NCI-H1436 (cell line): ENCODE measurements at places on chromosomes 7 and 10.

DNA sequence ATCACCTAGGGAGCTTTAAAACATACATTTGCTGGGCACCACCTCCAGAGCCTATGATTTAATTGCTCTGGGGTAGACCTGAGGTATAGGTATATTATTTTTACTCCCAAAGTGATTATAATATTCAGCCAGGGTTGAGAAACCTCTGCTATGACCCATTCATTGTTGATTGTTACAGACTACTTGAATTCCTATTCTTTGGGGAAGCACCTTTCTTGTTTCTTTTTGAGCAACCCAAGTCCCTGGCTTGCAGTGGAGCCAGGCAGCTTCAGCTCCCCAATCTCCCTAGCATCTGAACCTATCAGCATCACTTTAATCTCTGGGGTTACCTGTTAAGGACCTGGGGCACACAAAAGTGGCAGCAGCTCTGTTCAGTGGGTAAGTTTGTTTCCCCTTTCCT, 8.6 kb downstream of the PRKG1 start:
- DNase-seq: no peak

DNA sequence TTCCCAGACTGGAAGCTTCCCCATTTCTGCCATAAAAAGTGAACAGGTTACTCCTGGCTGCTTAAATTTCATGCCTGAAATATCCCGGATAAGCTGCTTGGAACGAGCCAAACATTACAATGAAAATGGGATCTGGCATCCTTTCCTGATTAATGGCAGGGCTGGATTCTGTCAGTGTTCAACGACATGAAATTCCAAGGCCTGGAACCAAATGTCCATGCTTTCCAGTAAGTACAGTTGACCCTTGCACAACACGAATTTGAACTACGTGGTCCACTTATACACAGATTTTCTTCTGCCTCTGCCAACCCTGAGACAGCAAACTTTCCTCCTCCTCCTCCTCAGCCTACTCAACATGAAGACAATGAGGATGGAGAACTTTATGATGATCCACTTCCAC, 65.4 kb downstream of the SGMS1 start:
- DNase-seq: no peak

- DNase-seq: peak; percentile 15
These were observed 47.8 kb downstream of the HERPUD2 start for GRCh38 chr7:35647171-35647574.

DNA sequence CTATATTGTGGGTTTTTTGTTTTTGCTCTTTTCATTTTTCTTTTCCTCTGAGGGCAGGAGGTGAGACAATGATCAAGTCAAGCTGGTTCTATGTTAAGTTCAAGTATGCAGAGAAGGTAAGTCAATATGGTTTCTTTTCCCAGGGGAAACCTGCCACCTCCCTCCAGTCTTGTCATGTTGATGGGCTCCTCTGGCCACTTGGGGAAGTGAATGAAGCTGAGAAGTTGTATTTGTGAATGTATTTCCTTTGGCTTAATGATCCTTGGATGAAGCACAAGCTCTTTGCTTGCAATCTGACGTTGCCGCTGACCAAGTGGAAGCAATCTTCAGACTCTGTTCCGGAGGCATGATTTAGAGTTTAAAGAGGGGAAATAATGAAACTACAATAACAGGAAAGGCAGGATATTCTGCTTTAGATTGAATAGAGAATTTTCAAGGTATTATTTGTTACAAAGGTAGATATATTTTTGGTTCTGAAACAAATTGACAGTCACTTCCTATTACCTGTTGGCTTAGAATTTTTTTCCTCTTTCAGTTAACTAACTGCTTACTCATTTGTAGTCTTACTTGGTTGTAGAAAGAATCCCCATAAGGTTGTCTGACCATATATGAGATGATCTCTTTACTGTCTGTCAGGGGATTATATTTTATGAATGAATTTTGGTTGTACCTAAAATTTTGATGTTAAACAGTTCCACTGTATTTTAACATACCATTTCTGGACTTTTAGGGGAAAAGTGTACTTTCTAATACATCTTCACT, 369.6 kb downstream of the AUTS2 start:
- no peak for DNase-seq

- no peak for DNase-seq
These were observed 1159.6 kb downstream of the SORCS3 start for GRCh38 chr10:105800641-105801040.

DNA sequence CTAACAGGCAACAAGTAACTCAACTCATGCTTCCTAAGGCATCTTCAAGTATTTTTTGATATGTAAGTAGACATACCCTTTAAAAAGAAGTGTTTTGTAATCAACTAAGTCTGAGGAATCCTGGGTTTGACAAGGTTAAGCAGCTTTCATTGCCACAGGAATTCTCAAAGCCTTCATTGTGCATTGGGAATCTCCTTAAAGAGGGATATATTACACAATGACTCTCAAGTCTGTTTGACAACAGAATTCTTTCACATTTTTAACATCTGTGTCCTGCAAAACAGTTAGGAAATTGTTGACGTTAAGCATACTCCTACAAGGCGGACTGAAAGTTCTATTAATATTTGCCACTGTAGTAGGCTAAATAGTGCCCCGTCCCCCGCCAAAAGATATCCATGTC, 71.4 kb downstream of the SGMS1 start:
- no peak for DNase-seq

DNA sequence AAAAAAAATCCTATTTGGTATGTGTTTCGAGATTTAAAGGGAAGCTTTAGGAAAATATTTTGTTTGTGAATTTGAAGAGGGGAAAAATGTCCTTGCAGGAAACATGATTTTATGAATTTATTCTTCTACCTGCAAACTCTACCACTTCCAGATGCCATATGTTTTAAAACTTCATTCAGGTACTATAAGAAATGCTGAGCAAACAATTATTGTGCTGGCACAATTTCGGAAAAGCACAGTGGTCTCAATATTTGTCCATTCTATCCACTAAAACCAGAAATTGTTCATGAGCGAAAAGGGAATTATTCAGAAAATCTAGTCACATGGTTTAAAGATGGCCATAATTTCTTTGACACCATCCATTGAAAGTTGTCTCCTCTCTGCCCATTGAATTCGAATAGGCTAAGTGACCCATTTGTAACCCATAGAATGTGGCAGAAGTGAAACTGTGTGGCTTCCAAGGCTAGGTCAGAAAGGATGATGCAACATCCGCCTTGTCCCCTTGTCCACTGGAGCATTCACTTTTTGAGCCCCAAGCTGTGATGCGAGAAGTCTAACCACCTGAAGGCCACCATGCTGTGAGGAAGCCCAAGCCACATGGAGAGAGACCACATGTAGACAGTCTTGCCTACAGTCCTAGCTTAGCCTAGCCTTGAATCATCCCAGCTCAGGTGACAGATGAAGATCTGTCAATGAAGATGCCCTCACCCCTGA, 189.8 kb upstream of the PRKCQ start:
- no peak for DNase-seq

- no peak for DNase-seq
These were observed 40.6 kb downstream of the SYPL1 start for GRCh38 chr7:106071356-106071998.

DNA sequence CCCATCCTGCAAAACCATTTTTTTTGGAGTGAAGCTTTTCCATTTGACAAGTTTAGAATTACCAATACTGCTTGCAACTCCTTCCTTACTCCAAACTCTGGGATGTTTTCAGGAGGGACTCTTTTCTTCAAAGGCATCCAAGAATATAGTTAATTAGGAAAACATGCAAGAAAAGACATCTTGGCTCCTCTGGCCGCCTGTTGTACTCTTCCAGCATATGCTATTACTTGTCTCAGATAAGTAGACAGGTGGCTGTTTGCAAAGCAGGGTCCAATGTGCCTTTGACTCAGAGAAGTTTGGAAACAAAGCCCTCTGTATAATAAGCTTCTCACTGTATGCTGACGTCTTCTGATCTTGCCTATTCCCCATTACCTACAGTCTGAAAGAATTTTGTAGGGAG, 746.5 kb downstream of the AUTS2 start:
- no peak for DNase-seq

GRCh38 chr7:36438211-36438610, 48.5 kb downstream of the ANLN start:
- no peak for DNase-seq

GRCh38 chr7:148303295-148304082, 287.1 kb upstream of the C7orf33 start:
- peak; percentile 28 for DNase-seq

DNA sequence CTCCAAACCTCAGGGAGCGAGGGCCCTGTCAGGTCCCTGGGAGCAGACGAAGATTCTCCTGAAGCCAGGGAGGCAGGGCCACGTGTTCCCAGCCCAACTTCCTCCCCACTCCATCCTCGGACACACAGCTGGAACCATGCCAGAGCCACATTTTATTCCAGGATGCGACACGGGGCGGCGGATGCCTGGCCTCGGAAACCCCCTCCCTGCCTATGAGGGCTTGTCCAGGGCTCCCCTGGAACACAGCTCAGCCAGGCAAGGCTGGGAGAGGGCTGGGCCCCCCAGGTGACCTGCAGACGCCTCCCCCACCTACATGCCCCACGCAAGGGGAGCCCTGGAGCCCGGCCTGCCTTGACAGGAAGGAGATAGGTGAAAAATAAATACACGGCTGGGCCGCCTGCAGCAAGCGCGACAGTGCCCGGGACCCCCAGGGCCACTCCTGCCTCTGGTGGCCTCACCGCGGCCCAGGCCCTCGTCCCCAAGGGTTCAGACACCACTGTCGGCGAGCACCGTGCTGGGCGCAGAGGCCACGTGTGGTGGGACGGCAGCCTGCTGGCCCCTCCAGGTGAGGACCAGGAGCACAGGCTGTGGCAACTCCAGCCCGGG, 21.5 kb downstream of the GET4 start:
- DNase-seq: no peak

- no peak for DNase-seq
These were observed 130.7 kb downstream of the DGKI start for GRCh38 chr7:137716061-137716460.

DNA sequence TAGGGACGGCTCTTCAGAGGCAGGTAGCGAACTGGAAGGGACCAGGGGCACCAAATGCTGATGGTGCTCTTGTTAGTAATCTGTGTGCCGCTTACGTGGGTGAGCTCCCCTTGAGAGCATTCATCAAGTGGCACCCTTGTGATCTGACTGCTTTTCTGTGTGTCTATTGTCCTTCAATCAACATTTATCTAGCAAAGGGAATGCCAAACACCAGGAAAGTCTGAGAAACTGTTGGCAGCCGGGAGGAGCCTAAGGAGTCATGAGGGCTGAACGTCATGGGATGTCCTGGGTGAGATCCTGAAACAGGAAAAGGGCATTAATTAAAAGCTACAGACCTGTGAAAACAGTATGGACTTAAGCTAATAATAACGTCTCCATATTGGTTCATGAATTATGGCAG, 733.1 kb downstream of the TYW1 start:
- no peak for DNase-seq

DNA sequence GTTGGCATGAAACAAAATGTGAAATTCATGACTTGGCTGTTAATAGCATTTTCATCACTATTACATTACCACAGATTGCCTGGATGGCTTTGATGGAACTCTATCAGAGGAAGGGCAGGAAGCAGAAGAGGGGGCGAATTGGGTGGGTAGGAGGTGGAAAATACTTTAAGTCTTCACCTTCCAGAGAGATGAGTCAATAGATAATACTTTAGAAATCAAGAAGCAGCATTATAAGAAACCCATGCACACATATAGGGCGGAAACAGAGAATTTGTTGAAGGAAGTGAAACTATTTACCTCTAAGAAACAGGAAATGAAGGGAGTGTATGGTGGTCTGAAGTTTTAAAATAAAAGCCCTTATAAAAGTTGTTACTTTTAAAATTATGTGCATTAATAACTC, 152.1 kb upstream of the TARP start:
- no peak for DNase-seq

GRCh38 chr10:125316436-125316835, 156.1 kb upstream of the CTBP2 start:
- DNase-seq: no peak

DNA sequence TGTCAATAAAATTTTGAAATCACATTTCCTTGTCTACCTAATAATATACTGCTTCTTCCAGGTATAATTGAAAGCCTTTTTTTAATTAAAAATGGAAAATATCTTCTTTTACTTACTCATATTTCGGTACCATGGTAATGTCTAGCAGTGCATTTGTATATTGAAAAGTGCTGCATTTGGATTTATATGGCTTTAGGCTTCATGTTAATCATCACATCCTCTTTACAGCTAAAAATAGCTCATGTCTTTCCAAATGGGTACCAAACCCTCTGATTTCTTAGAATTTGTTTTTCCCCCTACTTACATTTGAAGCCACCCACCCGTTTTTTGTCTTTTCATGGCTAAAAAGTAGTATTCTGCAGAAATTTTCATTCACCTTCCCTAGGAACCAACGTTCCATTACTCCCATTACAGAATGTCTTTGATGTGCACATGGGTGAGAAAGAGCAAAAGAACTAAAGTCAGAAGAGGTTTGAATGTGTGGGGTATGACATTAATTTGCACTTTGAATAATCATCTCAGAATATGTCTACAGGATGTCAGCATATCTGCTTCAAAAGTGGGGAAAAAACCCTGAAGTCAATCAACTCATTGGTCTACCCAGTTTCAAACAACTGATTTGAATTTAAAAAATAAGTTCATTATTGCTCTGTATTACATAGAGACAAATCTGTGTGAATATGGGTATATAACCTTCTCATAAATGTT, 935.9 kb downstream of the GATA3 start:
- DNase-seq: no peak

GRCh38 chr10:13238271-13239077, 4.3 kb upstream of the UCMA start:
- no peak for DNase-seq

DNA sequence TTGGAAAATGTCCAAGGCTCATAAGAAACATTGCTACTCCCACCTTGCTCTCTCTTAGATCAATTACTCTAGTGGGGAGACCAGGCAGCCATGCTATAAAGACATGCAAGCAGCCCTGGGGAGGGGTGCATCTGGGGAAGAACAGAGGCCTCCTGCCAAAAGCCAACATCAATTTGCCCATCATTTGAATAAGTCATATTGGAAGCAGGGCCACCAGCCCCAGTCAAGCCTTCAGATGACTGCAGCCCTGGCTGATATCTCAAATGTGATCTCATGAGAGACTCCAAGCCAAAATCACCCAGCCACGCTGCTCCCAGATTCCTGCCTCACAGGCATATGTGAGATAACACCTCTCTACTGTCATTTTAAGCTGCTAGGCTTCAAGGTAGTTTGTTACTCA, 157.5 kb upstream of the PDE1C start:
- no peak for DNase-seq

DNA sequence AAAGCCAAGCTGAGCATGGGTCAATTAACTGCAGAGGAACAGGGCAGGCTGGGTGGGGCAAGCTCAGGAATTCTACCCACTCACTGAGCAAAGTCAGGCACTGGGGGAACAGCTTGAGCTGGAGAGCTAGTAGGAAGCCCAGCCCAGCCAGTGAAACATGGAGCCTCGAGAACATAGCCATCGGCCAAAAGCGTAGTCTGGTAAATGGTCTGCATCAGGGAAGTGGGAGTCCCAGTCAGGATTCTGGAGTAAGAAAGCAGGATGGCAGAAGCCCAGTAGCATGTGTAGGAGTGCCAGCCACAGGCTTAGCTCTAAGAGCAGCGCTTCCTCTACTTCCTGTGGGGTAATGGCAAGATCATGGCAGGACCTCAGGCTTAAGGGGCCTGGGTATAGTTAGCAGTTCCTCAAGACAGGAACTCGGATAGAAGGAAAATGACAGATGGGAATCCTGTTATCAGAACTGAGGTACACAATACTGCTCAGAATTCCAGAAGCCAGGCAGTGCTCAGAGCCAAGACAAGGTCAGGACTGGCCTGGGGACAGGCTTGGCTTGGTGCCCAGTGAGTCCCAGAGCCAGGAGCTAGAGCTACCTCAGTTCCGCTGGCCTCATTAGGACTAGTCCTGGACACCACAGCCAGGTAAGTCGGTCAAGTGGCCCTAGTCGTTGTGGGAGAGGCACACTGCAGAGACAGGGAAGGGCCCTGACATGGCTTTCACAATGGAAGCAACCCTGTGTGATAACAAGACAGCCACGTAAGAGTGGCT, 65.4 kb upstream of the MXI1 start:
- no peak for DNase-seq
